RPMI7951 (cell line): ENCODE measurements at places on chromosomes 16 and 17. TPM values are rescaled to one million over a fixed set of nuclear protein-coding genes. Genes with fewer than 3 reads are reported as not detected.

The LDHD gene
- 0.68 and 0.96 TPM in 2 replicates for total RNA-seq

GRCh38 chr17:50865060-50865867 is 890 bp downstream of the TOB1 start:
- DNase-seq: peak; percentile 37

The FMNL1 gene
- total RNA-seq: 10.3 and 13.1 TPM in 2 replicates

GRCh38 chr16:11583889-11584565 is 2.7 kb downstream of the LITAF start:
- DNase-seq: no peak
